NCI-H524 (cell line): ENCODE measurements at places on chromosomes 1 and 21.

DNA sequence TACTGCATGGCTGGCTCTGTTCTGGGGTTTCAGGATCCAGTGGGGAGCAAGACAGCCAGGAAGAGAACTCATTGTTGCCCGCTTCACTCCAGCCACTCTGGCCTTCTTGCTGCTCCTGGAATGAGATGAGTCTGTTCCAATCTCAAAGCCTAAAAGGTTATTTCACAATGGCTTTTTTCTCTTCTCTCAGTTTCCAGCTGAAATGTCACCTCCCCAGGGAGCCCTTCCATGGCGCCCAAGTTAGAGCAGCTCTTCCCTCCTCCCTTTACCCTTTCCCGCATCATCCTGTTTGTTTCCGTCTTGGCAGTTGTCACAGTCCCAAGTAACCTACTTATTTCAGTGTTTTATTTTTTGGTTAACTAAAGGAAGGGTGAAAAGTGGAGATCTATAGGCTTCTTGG, 15.8 kb downstream of the PLA2G2A start:
- no peak for DNase-seq

DNA sequence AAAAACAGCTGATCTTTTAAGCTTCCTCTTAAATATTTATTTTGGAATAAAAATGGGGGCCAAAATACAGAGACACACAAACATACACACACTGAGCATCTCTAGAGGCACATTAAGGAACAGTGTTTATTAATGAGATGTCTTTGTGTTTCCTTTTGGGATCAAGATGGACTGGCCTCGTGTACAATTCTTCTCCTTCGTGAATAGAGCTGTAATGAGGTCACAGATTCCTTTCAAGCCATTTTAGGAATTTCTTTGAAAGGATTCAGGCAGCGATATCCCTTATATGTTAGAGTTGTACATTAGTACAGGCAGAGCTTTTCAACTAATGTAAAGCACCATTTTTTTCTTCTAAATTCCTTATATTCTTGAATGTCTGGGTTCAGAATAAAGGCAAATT, 295.7 kb downstream of the CHRM3 start:
- DNase-seq = no peak

DNA sequence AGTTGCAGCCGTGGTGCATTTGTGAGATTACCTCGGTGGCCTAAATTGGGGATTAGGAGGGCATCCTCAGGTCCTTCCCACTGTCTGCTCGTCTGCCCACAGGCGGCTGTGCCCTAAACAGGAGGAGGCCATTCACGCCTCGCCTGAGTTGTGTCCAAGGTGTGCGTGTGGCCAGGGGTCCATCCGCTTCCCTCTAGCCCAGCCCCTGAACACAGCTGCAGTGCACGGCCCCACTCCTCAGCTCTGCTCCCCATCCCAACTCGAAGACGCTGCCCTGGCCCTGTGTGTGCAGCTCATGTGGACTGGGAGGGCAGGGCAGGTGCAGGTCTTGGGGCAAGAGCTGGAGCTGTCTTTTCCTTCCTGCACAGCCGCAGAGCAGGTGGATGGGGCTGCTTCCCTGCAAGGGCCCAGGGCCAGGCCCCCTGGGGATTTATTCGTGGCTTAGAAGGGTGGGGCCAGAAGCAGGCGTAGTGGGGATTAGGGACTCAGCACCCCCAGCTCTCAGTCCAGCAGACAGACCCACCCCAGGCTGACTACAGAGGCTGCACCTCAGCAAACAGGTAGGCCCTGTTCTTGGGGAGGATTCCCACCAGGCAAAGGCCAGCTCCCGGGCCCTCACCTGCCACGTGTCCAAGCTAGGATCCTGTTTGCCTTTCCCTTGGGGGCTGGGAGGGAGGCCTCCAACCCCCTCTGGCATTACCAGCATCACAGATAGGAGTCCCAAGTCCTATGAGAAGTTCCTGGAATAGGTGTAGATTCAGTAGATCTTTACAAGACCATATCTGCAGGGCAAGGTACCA, 4.3 kb downstream of the GUK1 start:
- DNase-seq = no peak

DNA sequence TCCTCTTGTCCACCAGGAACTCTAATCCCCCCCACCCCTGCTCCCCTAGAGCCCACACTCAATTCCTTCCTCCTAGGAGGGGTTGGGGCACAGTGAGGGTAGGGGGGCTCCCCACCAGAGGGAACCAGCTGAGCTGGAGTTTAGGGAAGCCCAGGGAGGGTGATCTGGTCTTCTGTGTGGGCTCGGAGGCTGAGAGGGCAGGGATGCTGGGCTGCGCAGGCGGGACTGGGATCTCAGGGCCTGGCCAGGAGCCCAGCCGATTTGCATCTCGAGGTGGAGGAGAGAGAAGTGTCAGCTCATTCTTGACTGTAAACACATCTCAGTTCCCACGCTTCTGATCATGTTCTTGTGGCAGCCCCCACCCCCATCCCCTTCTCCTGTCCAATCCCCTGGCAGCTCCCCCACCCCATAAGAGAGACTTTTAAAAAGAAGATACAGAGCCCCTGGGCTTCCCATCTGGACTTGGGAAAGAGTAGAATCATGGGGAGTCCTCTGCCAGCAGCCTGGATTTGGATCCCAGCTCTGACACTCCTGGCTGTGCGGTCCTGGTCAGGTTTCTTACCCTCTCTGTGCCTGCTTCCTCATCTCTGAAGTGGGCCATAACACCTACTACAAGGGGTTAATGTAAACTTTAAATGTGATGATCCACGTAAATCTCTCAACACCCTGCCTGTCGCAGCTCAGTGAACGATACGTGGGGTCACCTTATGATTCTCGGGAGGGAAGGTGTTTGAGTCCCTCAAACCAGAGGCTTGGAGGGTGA, 6.6 kb downstream of the PEAR1 start:
- no peak for DNase-seq

GRCh38 chr1:18768086-18768485, 91.4 kb downstream of the TAS1R2 start:
- no peak for DNase-seq

DNA sequence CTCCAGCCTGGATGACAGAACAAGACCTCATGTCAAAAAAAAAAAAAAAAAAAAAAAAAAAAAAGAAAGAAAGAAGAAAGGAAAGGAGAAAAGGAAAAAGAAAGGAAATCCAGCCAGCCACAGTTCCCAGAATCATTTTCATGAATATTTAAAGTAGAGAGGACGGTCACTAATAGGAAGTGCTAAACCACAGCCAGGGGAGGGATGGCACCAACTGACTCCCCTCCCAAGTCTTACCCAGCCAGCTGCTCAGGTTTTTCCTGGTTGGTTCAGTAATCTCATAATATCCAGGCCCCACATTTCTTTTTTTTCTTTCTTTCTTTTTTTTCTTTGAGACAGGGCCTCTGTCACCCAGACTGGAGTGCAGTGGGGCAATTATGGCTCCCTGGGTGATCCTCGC, 63.9 kb upstream of the AK4 start:
- no peak for DNase-seq

GRCh38 chr21:39616211-39616772, 3.6 kb downstream of the B3GALT5 start:
- DNase-seq = no peak

- DNase-seq = no peak
These were observed 23.9 kb downstream of the RAB3B start for GRCh38 chr1:51966559-51966958.

GRCh38 chr1:227136210-227136820, 182.0 kb downstream of the CDC42BPA start:
- peak; percentile 32 for DNase-seq

GRCh38 chr1:74368335-74368734, 133.1 kb downstream of the TNNI3K start:
- no peak for DNase-seq

DNA sequence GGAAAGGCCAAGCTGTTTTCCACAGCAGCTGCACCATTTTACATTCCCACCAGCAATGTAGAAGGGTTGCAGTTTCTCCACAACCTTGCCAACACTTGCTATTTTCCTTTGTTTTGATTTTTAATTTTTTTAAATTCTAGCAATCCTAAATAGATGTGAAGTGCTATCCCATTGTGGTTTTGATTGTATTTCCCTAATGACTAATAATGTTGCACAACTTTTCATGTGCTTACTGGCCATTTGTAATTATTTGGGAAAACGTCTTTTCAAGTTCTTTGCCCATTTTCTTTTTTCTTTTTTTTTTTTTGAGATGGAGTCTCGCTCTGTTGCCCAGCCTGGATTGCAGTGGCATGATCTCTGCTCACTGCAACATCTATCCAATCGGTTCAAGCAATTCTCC, 53.9 kb downstream of the VCAM1 start:
- no peak for DNase-seq

DNA sequence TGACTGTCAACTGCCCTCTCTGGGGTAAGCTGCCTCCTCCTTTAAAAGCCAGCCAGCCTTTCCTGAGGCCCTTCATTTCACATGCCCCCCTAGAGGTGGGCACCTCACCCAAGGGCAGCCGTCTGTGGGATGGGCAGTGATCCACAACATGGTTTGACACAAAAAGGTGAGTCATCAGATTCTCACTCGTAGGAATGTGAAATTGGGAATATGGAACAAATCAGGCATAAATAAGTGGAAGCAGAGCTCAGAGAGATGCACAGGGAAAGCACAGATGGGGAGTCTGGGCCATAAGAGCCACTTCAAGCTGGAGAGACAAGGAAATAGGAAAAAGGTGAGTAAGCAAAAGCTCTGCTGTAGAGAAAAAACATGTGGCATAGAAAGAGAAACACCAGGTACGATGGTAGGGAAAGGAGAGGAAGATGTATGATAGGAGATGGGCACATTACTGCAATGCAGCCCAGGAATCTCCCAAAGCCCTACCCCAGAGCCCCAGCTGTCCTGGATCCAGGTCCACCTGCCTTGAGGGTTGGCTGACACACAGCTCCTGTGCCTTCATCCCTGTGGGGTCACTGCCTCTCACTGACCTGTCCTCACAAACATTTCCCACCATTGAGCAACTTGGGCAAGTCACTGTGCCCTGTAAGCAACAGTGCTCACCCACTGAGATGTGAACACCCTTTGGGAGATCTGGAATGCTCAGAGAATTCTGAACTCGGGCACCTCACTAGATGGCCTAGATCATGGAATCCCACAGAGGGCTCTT, 86.6 kb downstream of the ASTN1 start:
- DNase-seq = peak; percentile 72

GRCh38 chr1:115428256-115428655, 90.2 kb upstream of the NGF start:
- DNase-seq = no peak

DNA sequence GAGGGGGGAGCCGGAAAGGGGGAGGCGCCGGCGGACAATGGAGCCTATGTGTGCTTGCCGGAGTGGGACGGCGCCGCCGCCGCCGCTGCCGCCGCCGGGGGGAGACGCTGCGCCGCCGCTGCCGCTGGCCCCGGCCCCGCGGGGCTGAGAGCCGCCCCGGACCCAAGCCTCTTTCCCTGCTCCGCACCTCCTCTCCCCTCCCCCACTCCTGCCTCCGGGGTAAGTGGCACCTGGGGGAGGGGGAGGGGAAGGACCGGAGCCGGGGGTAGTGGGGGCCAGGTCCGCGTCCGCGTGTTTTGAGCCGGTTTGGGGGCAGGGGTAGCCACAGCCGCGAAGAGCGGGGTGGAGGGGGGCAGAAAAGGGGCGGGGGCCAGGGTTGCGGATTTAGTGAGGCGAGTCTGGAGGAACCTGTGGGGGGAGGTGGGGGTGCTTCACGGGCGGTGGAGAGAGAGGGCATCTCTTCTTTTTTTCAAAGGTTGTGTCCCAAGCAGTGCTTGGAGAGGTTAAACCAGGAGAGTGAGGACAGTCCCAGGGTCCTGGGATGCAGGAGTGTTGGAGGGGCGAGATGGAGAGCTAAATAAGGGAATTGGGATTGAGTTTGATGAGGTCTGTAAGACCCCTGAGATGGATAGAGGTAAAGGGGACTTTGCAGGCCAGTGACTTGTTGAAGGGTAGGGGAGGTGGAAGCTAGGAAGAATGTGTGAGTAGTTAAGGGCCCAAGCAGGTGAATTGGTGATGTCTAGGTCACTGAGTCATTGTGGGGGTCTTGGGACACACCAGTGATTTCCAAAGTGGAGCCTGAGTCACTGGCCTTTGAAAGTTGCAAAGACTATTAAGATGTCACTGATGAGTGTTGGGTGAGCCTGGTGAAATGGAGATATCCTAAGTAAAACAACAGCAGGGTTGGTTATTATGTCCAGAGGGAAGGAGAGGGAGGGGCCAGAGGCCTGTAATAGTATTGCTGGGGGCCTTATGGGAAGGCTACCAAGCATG, 59.1 kb downstream of the BCL9 start:
- peak; percentile 58 for DNase-seq

- DNase-seq = no peak
These were observed 852.9 kb upstream of the ADGRL4 start for GRCh38 chr1:79859212-79859948.

DNA sequence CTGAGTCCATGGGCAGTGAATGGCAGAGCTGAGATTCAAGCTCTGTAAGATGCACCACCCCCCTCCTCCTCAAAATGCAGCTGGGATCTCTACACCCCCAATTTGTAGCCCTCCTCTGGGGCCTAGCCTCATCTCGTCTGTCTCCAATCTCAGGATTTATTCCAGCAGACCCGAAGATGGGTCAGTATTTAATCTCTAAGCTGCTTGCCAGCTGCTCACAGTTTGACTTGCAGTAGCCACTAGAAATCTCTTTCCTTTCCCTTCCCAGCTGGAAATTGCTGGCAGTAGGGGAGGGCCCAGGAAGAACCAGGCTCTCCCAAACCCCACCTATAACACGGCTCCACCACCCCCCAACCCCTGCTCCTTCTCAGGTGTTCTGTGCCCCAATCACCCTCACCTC, 1.5 kb downstream of the LACTBL1 start:
- DNase-seq = peak; percentile 96

DNA sequence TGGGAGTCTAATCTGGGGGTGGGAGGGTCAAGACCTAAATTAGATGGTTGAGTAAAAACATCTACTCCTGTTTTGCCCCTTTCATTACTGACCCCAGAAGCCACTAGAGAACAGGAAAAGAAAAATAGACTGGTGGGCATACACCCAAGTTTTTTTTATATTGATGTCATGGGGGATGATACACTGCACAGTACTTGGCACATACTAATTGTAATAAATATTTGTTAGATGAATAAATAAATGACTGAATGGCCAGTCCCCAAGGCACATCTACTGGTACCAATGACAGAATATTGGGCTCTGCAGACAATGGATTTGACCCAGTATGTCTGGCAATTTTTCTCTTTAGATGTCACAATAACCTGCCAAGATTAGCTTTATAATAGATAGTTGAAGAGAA, 36.8 kb upstream of the PTBP2 start:
- no peak for DNase-seq

- DNase-seq = no peak
These were observed 31.9 kb downstream of the SERINC2 start for GRCh38 chr1:31444725-31445448.

DNA sequence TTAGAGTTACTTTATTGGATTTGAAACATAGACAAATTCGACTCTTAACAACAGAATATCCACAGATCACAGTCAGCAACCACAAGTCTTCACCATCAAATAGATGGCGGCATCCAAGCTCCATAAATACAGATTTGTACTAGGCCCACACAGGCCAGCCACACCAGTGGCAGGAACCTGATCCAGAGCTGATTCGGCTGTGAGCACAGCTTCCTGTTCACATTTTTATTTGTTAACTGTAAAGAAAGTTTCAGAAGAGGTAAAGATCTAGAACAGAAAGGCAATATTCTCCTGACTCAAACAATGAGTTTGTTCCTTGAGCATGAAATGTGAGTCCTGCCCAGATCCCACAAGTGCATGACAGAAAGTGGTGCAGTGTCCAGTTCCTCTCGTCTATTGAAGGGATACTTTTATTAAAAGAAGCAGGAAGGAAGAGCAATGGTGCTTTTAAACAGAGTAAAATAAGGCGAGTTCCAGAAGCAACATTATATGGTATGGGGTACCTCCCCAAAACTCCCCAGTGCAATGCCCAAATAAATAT, 205.8 kb downstream of the SLC45A1 start:
- DNase-seq = no peak
